ENCODE measurements at places on chromosomes 13 and 19.

DNA sequence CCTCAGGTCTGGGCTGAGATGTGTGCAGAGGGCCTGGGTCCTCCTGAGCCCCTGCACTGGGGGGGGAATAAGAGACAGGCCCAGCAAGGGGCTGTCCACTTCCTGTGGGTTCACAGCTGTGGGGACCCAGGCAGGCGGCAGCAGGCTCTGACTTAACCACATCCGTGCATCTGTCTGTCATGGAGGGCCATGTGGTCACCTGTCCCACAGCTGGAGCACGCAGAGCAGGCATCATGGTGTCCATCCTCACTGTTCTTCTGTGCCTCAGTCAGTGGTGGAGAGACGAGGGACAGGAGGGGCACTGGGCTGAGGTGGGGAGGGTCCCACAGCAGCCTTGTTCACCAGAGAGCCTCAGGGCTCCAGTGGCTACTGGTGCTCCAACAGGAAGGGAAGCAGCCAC lies 16.3 kb upstream of the KIR3DL3 start:
- no peak for DNase-seq

DNA sequence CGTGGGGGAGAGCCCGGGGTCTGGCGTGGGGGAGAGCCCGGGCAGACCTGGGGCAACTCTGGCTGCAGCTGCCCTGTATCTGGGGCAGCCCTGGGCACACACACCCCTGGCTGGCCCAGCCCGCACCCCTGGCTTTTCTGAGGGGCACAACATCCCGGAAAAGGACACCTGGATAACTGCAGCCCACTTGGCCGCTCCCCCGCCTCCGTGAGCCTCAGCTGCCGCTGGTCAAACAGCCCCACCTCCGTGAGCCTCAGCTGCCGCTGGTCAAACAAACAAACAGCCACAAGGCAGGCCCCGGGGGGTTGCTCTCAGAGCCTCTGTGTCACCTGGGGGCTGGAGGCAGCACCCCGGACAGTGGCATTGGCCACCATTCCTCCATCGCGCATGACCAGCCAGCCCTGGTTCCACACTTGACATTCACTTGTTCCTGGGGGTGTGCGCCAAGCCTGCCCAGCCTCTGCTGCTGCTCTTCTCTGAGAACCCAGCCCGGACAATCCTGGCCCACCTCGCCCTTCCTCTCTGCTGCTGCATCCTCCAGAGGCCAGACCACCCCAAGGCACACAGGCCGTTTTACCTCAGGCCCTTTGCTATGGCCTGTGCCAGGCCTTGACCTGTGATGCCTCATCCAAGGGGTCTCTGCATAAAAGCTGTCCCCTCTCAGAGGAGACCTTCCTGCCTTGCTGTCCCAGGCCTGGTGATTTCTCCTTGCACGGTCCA lies 19.9 kb downstream of the CEBPG start:
- DNase-seq: no peak

GRCh38 chr13:33639626-33640080 lies 178.3 kb upstream of the RFC3 start:
- peak; percentile 65 for DNase-seq

DNA sequence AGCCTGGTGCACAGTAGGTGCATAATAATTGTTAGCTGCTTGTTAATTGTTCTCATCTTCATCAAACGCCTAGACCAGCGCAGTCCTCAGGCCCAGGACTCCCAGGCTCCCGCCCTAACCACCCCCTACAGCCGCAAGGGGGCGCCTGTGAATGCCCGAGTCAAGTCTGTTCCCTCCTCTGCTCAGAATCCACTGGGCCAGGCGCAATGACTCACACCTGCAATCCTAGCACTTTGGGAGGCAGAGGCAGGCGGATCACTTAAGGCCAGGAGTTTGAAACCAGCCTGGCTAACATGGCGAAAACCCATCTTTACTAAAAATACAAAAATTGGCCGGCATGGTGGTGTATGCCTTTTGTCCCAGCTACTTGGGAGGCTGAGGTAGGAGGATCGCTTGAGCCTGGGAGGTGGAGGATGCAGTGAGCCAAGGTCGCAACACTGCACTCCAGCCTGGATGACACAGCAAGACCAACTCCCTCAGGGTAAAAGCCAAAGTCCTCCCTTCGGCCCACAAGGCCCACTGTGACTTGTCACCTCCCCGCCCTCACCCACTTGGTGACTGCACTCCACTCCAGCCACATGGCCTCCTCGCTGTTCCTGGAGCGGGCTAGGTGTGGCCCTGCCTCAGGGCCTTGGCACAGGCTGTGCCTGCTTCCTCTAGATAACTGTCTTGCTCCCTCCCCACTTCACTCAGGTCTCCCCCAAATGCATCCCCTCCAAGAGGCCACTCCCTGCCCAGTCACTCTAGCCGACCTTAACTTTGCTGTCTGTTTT lies 9.1 kb downstream of the ZNF653 start:
- peak; percentile 73 for DNase-seq

- DNase-seq: no peak
Measured at GRCh38 chr13:30396434-30397075, 25.7 kb upstream of the UBE2L5 start.

- no peak for DNase-seq
Measured at GRCh38 chr19:41154060-41154459, 39.0 kb upstream of the CYP2S1 start.

DNA sequence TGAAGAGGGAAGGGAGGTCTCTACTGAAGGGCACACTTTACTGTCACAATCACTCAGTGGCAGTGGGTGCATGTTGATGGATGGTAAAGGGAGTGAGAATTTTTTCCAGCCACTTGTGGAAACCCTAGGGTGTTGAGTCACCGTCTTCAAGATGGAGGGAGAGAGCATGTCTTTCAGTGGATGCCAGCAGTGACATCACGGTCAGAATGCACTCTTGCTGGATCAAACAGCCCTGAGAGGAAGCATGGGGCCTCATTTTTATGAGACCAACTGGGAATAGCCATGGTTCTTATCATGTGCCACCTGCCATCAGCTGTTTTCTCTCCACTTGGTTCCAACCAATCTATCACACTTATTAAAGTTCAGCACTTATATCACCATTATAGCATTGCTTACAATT lies 182.5 kb downstream of the KCNRG start:
- DNase-seq: no peak

GRCh38 chr19:609004-609346 lies 19.3 kb downstream of the HCN2 start:
- no peak for DNase-seq

DNA sequence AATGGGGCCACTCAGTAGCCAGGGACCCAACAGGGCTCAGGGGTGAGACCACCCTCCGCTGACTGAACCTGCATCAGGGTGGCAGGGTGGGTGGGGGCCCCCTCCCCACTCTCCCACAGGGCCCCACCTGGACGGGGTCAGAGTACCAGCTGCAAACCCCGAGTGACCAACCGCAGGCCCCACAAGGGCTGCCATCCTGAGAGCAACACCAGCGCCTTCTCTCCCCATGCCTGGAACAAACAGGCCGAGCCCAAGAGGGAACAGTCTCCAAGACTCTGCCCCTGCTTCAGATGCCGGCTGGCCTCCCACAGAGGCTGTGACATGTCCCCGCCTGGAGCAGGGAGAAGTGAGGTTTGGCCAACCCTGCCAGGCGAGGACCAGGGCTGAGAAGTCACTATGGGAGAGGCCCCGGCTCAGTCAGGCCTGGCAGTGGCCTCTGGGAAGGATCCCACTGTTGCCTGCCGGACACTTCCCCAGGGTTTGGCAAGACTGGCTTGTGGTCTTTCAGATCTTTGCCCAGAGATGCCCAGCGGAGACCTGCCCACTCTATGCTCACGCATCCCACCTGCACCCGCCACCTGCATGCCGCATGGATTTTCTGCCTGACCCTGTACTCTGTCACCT lies 27.2 kb downstream of the MPND start:
- no peak for DNase-seq

DNA sequence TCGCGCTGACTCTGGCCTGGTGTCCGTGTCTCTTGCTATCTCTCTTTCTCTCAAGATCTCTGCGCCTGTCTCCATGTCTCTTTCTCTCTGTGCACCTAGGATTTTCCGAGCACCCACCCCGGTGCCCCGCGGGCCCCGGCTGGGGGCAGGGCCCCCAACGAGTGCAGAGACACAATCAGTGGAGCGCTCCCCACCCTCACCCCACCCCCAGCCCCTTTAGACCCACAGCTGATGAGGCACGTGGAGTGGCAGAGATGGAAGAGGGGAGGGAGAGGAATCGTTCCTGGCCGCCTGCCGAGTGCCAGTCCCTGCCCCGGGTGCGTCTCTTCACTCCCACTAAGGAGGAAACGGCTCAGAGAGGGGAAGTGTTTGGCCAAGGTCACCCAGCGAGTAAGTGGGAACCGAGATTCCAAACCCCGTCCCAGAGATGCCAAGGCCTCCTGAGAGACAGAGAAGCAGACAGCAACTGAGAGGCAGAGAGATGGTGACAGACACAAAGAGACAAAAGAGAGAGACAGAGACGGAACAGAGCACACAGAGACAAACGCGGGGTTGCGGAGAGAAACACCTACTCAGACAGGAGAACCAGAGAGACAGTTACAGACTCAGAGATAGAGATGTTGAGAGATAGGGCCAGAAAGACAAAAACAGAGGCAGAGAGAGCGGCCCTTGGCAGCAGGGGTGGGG lies 626 bp upstream of the BCL3 start:
- DNase-seq: peak; percentile 42

DNA sequence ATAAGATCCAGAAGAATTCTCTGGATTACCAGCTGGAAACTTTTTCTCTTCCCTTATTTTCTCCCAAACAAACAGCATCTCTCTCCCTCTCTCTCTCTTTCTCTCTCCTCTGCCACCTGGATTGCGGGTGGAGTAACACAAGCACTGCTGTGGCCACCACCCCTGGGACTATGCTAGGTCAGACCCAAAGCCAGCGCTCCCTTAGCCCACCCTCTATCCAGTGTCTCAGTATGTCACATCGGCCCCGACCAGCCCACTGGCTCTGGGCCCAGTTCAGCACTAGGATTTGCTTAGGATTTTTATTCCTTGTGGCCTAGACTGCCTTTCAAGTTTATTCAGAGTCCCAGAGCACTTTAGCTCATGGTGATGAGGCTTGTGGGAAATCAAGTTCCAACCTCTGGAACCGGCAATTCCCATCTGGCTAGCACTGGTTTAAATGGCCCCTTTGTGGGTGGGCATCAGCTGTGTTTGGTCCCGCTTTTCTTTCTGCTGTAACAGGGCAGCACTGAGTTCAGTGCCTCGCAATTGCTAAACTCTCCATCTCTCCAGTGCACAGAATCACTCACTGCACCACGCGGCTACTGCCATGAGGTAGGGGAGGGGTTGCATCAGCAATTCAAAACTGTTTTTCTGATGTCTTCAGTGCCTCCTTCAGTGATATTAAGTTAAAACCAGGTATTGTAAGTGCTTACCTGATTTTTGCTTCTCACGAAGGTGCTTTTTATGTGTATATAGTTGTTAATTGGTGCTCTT lies 1623.1 kb downstream of the SLITRK5 start:
- no peak for DNase-seq

DNA sequence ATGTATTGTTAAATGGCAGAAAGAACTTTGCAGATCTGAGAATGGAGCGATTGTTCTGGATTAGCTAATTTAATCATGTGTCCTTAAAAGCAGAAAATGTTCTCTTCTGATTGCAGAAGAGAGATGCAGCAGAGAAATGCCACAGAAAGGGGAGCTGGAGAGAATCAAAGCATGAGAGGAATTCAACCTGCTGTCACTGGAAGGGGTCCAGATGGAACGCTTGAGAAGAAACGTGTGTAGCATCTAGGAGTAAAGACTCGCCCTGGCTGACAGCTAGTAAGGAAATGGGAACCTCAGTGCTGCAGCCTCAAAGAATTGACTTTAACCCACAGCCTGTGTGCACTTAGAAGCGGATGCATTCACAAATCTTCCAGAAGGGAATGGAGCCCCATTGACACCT lies 502.8 kb downstream of the KLF12 start:
- no peak for DNase-seq

DNA sequence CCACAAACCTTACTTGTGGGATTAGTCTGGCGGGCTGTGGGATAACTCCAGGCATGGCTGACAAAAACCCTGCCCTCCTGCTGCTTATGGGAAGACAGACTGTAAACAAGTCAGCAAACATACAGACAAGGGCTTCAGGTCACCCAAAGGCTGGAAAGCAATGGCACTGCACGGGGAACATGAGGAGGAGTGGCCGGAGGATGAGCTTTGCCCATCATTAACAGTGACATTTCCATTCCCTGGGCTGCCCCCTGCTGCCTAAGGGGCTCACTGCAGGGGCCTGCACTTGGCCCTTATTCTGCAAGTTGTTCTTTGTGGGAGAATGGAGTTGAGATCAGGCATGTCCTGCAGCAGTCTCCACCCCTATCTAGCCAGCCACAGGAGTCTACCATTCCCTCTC lies 91.3 kb downstream of the UQCRFS1 start:
- DNase-seq: no peak

DNA sequence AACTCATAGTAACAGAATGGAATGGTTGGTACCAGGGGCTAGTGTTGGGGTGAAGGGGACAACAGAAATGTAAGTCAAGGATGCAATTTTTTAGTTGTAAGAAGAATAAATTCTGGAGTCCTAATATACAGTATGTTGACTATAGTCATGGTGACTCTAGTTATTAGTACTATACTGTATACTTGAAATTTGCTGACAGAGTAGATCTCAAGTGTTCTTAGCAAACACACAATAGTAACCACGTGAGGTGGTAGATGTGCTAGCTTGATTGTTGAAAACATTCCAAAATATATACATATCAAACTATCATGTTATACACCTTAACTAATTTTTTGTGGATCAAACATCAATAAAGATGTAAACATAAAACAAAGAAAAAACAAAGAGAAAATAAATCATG lies 1345.1 kb upstream of the PCDH20 start:
- DNase-seq: no peak

DNA sequence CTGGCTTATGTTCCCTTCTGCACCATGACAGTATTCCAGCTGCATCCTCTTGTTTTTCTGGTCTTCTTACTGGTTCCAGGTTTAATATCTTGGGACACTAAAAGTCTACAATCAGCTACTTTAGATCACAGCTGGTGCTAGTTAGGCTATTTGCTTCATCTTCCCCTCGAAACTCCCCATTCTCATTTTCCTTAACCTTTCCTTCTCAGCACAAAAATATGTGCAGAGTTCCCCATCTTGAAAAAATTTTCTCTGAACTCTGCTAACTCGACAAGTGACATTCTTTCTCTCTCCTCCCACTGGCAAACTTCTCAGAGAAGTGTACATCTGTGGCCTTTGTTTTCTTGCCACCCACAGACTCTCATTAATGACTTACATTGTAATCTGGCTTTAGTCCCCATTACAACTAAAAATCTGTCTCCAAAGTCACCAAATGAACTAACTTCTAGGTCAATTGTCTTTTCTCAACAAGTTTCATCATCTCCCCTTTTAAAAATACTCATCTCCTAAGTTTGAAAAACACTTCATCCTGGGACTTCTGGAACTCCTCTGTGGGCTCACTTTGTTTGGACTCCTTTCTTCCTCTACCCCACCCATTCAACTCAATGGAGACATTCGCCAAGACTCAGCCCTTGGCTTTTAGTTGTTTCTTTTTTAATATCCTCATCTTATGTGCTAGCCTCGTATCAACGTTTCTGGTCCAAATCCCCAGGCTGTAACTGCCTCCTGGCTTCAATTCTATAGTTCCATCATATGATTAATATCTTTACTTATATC lies 7.1 kb upstream of the KL start:
- DNase-seq: no peak
